Kidney (tissue), 22 donors: ENCODE measurements at places on chromosomes 2 and 18.
A peak's percentile ranks its signal among the peaks of the same experiment; 100 is the strongest.

DNA sequence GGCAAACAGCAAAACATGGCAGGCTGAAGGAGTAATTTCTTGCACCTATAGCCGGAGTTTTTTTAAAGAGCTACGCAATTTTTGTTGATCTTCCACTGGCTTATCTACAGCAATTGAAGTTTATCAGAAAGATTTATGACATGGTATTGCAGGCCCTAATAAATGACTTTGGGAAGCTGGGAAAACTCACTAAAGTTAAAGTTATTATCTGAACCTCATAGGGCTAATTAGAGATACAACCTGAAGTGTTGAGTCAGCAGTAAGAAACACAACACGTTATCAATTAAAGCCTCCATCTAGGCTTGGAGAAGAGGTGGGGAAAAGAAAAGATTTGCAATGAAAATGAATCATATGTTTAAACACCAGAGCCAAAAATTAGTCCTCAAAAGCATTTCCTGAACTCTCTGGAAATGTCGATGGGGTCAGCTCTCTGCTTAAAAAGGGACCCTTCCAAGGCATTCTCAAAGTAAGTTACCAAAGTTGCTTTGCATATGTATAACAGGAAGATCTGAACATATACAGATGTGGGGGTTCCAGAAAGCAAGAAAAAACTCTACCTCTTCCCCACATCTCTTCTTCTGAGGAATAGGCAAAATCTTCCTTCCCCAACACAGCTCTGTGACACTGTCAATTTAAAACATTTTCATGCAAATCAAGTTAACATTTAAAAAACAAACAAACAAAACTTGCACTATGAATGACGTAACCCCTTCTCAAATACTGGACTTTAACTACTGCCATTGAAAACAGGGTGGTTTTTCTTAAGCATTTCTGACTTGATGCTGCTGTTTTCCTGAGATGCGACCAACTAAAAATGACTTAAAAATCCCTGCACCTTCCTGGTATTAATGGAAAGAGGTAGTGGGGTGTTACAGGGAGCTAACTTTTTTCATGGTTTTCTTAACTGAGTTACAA, 915.6 kb downstream of the NRXN1 start:
- H3K4me3 ChIP-seq: no peak overlapping the region
- H3K36me3 ChIP-seq: no peaks in the 10 kb centered on the region
- H3K27ac ChIP-seq: no peak overlapping the region
- no peaks in the 10 kb centered on the region for H3K27me3 ChIP-seq
- H3K4me1 ChIP-seq: no peaks in the 10 kb centered on the region
- DNase-seq: no peak

- no peak for DNase-seq
- H3K27me3 ChIP-seq: no peaks in the 10 kb centered on the region
- no peaks in the 10 kb centered on the region for H3K4me1 ChIP-seq
- H3K4me3 ChIP-seq: no peak overlapping the region
These were observed 318.8 kb upstream of the THUMPD2 start for GRCh38 chr2:40097691-40098385.

DNA sequence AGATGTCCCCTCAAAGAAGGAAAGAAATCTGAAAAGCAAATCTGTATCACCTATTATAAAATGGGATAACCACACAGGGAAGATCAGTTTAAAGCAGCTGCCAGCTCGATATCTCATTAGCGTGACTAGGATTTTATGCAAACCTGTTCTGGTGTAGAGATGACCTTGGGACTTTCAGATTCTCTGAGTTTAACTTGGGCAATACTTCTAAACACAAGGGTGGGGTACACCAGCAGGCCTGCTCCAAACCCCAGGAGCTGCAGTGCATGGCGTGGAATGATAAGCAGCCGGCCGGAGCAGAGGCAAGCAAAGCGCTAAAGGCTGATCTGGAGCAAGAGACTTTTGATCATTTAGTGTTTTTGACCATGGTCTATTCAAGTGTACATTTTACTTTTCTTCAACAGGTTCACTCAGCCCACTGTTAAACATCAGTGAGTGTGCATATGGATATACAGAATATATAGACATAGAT, 4.7 kb downstream of the SERTAD2 start:
- peak overlapping the region; percentile 35 for H3K27ac ChIP-seq
- no peak for DNase-seq

DNA sequence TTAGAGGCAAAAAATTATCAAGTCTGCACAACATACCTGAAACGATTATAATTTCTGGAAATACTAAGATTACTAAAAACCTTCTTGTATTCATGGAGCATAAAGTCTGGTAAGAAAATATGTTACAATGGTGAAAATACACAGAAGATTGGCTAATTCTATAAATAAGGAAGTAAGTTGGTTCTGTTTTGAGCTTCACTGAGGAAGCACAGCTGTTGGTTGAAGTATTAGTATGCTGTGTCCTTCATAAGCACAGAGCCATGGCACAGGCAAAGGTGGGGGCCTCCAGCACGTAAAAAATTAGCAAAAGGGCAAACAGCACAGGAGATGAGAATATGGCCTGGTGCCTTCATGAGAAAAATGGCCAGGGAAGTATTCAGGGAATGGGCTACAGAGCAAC, 40.4 kb upstream of the ANKRD62 start:
- H3K4me1 ChIP-seq: no peaks in the 10 kb centered on the region
- H3K4me3 ChIP-seq: no peak overlapping the region
- no peak overlapping the region for H3K27ac ChIP-seq

GRCh38 chr2:54476852-54477251, 20.7 kb downstream of the SPTBN1 start:
- H3K4me1 ChIP-seq: peaks cover 17% of the 10 kb centered on the region
- DNase-seq: no peak
- no peaks in the 10 kb centered on the region for H3K27me3 ChIP-seq
- H3K27ac ChIP-seq: no peak overlapping the region
- no peaks in the 10 kb centered on the region for H3K36me3 ChIP-seq
- no peak overlapping the region for H3K4me3 ChIP-seq

- DNase-seq: no peak
- no peaks in the 10 kb centered on the region for H3K36me3 ChIP-seq
- no peak overlapping the region for H3K27ac ChIP-seq
- H3K4me1 ChIP-seq: no peaks in the 10 kb centered on the region
- no peaks in the 10 kb centered on the region for H3K27me3 ChIP-seq
These were observed 81.5 kb upstream of the COL3A1 start for GRCh38 chr2:188892636-188893035.

DNA sequence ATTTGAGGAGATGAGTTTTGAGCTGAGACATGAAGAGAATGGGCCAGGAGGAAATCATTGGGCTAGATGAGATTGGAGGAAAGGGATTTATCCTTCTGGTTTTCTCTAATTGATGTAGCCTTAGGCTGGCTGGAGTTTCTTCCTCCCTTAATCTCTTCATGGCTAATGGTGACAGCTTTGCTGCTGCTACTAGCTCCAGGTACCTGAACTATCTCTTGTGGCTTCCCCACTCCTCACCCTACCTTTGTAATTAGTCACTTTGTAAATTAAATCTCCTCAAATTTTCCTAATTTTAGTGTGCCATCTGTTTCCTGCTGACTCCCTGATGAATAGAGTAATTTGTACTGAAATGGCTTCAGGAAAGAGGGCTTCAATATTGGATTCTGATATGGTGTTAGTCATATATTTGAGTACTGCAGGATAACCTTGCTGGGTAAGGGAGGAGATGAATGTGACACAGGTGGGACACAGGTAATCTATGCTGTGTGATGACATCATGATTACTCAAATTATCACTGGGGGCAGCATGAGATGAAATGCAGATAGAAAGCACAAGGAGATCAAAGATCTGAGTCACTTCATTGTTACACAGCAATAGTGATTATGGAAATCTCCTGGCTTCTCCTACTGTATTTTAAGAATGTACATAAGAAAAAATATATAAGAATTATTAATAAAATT, 1134.1 kb upstream of the DDX18 start:
- no peak overlapping the region for H3K4me3 ChIP-seq
- no peaks in the 10 kb centered on the region for H3K4me1 ChIP-seq
- no peaks in the 10 kb centered on the region for H3K27me3 ChIP-seq
- H3K27ac ChIP-seq: no peak overlapping the region
- DNase-seq: no peak

GRCh38 chr2:143252138-143252907, 123.1 kb downstream of the ARHGAP15 start:
- no peaks in the 10 kb centered on the region for H3K36me3 ChIP-seq
- H3K4me1 ChIP-seq: no peaks in the 10 kb centered on the region
- no peak overlapping the region for H3K27ac ChIP-seq

GRCh38 chr2:237097911-237098702, 12.4 kb downstream of the COPS8 start:
- H3K4me3 ChIP-seq: no peak overlapping the region
- H3K4me1 ChIP-seq: no peaks in the 10 kb centered on the region
- no peak for DNase-seq
- no peaks in the 10 kb centered on the region for H3K27me3 ChIP-seq

DNA sequence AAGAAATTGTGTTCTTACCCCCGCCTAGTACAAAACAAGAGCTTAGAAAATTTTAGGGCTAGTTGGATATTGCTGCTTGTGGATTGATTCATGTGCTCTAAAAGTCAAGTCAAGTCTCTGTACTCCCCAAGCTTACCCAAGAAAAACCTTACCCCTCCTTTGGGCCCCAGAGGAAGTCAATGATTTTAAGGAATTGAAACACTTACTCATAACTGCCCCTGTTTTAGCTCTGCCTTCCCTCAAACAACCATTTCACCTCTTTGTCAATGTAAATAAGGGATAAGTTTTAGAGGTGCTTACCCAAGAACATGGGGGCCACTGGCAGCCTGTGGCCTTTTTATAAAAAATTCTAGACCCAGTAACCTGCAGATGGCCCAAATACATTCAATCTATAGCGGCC, 136.6 kb upstream of the RMP24 start:
- H3K4me3 ChIP-seq: no peak overlapping the region
- no peak overlapping the region for H3K27ac ChIP-seq
- H3K36me3 ChIP-seq: no peaks in the 10 kb centered on the region
- no peak for DNase-seq
- H3K4me1 ChIP-seq: no peaks in the 10 kb centered on the region

DNA sequence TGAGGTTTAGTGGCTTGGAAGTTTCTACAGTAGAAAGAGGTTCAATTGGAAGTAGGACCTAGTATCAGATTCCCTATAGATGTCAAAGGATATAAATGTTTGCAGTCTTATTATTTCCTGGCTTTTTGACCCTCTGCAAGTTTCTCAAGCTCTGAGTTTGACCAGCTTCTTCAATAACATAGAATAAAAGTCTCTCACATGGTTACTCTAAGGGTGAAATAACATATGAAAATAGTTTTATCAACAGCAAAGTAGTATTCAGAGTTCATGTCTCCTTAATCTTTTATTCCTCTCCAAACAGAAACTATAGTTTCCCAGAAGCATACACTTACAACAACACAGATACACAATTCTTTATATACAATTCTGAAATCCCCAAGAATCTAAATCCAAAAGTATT, 132.9 kb upstream of the RND3 start:
- no peak overlapping the region for H3K4me3 ChIP-seq
- H3K4me1 ChIP-seq: peaks cover 5% of the 10 kb centered on the region
- H3K27me3 ChIP-seq: no peaks in the 10 kb centered on the region
- no peak for DNase-seq

DNA sequence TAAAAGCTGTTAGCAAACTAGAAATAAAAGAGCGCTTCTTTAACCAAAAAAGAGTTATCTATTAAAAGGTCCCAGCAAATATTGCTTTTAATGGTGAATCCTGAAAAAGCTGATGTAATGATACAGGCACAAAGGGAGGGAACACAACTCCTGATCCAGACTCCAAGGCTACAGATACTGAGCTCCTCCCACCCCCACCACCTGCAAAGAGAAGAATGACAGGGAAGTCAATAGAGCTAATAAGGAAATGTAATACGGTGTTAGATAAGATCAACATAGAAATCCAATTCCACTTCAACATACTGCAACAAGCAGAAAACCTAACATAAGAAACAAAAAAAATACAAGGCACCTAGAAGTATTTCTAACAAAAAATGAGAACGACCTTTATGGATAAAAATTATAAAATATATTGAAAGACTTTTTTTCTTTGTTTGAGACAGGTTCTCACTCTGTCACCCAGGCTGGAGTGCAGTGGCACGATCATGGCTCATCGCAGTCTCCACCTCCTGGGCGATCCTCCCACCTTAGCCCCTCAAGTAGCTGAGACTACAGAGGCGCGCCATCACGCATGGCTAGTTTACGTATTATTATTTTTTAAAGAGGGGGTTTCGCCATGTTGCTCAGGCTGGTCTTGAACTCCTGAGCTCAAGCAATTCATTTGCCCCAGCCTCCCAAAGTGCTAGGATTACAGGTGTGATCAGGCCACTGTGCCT, 192.2 kb downstream of the HDAC4 start:
- H3K36me3 ChIP-seq: no peaks in the 10 kb centered on the region
- no peak for DNase-seq
- no peak overlapping the region for H3K4me3 ChIP-seq

GRCh38 chr2:150483532-150483931, 3.9 kb downstream of the RND3 start:
- peaks cover 6% of the 10 kb centered on the region for H3K4me1 ChIP-seq
- no peak for DNase-seq
- no peak overlapping the region for H3K27ac ChIP-seq
- H3K4me3 ChIP-seq: no peak overlapping the region
- H3K27me3 ChIP-seq: no peaks in the 10 kb centered on the region

DNA sequence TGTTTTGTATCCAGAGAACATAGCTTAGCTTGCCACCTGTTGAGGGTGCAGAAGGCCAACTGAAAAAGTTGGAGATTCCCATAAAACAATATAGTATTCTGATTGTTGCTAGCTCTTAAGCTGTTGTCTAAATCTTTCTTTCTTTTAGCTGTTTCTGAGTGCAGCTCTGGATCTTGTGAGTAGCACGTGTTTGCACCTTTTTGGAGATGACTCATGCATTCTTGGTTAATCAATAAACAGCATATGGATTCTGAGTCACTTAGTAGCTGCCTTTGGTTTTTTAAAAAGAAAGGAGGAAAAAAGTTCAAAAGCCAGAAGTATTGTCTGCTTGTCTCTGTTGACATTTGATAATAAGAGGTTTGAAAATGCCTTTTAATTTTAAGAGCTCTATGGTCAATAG, 483.0 kb upstream of the FSIP2 start:
- no peak overlapping the region for H3K27ac ChIP-seq
- DNase-seq: no peak
- no peak overlapping the region for H3K4me3 ChIP-seq
- H3K4me1 ChIP-seq: no peaks in the 10 kb centered on the region
- no peaks in the 10 kb centered on the region for H3K36me3 ChIP-seq
